ENCODE measurements at places on chromosomes 2 and 18. TPM values are rescaled to one million over a fixed set of nuclear protein-coding genes. Genes with fewer than 3 reads are reported as not detected.

DNA sequence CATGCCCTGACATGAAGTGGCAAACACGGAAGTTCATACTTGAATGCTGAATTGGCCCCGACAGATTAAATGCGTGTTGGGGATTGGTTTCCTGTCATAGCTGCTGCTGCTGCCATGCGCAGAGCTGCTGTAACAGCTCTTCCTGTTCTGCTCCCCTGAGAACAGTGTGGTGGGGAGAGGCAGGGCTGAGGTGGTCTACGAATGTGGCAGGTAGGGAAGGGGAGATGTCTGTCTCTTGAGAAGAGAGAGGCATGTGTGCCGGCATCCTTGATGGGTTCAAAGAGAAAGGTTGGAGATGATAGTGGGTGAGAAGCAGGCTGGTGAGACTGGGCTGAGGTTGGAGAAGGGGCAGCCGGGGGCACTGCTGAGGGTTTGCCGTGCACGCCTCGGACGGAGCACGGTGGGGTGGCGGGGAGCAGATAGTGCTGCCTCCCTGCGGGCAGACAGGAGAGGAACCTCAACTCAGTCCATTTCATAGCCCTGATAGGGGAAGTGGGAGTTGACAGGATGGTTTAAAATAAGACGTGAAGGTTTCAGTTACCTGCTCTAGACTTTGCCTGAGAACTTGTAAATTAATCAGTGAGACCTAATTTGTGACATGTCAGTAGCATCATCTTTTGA, 46.1 kb downstream of the TMEM185B start:
- DNase-seq, result peak; percentile 68

GRCh38 chr2:172108587-172108930, 5.9 kb upstream of the DLX2 start:
- no peak for DNase-seq

GRCh38 chr2:99697811-99698568, 208.2 kb upstream of the REV1 start:
- no peak for DNase-seq

GRCh38 chr2:70510313-70510712, 43.3 kb downstream of the TGFA start:
- no peak for DNase-seq

DNA sequence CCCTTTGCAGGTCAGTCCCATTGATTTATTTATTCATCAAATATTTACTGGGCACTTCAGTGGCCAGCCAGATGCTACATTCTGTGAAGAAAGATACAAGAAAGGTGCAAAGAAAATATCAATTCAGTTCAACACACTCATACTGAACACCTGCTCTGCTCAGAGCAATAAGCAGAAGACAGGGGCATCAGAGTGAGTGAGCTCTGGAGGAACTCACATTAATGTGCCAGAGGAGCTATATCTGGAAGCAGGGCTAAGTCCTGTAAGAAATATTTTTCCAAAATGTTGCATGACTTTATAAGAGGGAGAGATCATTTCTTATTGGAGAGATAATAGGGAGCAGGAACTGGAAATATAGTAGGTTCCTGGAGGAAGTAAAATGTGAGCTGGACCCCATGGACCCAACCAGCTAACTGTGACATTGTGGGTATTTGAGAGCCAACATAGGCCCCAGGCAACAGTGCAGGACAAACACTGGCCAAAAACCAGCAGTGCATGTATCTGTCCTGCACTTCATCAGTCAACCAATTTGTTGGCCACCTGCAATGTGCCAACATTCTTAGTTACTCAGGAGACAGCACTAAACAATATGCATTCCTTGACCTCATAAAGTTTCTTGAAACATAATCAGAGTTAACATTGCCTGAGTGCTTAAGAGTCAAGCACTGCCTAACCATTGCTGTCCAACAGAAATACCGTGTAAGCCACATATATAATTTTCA, 102.7 kb upstream of the PTPRM start:
- no peak for DNase-seq

GRCh38 chr2:41994233-41994637, 53.6 kb upstream of the PKDCC start:
- no peak for DNase-seq

DNA sequence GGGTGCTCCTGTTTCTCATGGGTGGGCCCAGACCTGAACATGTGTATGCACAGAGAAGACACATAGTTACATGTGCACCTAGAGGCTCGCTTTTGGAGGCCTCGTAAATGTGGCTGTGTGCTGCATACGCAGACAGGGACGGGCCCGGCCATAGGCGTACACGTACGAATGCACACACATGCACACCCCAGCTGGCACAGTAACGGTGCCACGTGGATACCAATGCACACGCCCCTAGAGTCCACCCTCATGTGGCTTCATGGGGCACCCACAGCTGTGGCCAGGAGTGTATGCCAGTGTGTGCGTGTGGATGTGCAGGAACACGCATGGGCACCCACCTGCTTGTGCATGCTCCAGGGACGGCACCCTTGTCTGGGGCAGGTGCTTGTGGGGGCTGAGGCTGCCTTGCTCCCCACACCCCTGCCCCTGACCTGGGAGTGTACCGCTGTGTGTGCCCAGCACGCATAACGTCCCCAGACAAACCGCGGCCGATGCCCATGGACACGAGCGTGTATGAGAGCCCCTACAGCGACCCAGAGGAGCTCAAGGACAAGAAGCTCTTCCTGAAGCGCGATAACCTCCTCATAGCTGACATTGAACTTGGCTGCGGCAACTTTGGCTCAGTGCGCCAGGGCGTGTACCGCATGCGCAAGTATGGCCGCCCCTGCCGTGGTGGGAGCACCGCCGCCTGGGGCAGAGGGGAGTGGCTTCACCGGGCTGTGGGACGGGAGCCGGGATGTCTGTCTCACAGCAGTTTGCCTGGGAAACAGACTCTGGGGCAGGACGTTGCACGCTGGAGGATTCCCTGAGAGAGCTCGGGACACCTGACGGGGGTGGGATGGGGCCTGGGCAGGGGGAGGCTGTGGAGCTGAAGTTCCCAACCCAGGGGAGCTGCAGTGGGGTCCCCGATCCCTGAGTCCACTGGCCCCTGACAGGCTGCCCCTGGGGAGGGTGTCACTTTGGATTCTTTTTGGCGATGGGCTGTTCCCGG, 21.0 kb downstream of the ZAP70 start:
- no peak for DNase-seq

DNA sequence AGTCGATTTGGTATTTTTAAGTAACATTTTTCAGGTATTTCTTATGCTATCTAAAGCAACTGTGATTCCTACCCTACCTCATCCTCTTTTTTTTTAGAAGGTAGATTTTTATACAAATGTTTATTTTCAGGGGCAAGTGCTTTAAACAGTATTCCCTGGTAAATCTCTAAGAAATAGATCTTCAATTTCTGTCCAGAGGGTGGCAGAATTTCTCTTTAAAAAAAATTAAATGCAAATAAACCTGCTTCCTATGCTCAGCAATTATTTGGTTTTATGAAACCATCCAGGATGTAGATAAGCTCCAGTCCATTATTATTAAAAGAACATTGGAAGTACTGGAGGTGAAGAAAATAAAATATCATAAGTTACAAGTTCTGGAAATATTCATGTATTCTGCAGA, 191.9 kb downstream of the MYO3B start:
- peak; percentile 56 for DNase-seq

DNA sequence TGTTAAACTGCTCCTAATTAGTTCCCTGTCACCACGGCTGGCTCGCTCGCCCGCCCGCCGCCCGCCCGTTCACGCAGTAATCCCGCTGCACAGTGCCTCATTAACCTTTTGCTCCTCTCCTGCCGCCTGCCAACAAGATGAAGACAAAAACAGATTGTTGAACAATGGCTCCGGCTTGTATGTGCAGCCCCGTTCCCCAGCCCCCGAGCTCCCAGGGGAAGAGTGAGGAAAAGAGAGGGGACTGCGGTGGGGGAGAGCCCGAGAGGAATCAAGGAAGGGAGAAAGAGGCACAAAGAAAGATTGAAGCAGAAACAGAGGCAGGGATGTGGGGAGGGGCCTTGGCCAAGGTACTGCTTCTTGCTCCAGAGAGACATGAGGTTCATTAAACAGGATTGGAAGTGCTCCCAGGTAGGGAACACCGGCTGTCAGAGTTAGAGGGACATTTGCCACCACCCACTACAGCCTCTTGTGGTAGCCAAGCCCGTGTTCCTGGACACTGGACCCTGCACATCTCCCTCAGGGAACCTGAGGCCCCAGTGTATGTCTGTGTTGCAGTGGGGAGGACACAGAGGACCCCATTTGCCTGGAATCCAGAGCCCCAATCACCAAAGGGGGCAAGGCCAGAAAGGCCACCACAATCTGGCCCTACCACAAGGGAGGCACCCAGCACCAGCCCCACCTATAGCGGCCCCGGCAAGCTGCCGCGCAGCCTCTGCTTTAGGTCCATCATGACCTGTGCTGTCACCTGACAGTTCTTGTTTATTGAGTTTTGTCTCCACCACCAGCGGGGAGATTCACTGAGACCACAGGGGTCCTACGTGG, 38.1 kb downstream of the EMX1 start:
- DNase-seq, result peak; percentile 28

DNA sequence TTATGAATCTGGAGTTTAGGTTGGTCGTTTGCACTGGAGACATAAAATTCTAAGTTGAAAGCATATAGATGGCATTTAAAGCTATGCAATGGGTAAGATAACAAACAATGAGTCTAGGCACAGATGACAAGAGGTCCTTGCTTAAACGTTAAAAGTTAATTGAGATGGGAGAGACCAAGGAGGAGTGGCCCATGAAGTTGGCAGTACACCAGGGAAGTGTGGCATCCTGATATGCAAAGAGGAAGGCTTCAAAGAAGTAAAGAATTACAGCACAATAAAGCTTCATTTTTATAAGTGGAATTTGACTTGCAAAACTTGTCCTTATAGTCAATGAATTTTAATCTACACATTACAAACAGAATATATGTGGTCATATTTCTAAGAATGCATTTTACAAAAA, 23.2 kb downstream of the UPP2 start:
- no peak for DNase-seq

- no peak for DNase-seq
These were observed 33.3 kb upstream of the PAX3 start for GRCh38 chr2:222332116-222332515.

DNA sequence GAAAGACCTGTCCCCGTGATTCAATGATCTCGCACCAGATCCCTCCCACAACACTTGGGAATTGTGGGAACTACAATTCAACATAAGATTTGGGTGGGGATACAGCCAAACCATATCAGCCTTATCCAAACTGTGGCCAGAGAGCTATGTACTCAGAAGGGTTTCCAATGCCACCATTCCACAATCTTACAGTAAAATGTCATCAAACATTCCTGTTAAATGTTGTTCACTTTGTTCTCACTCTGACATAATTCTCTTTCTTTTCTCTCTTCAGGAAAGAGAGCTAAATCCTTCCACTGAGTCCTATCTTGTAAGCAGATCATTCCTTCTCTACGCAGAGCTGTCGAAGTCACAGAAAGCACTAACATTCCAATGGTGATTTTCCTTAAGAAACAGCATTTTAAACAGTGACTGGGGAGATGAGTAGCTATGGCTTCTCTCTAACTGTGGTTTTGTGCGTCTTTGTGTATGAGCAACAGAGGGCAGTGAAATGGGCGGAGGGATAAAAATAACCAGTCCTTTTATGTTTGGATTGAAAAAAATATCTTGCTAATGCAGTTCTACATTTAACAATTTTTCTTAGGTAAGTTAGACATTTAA, 684.7 kb downstream of the EPHA4 start:
- no peak for DNase-seq

DNA sequence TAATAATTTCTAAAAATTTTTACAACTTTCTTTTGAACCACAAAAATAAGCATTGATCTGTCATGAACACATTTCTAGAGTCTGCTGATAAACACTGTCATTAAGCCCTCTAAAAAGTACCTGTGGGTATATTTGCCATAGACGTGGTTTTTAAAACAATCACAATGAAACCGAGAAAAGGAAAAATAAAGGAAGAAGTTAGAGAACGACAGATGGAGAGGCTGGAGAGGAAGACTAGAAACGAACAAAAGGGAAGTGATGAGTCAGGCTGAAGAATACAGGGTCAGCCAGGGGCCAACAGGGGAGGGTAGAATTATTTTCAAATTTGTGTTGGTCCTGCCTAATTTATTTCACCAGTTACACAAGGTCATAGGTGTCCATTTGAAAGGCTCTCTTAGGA, 62.0 kb downstream of the MYL12B start:
- peak; percentile 12 for DNase-seq

- no peak for DNase-seq
These were observed 29.1 kb downstream of the HPCAL1 start for GRCh38 chr2:10331702-10332401.

GRCh38 chr2:156343096-156343939, 10.8 kb upstream of the NR4A2 start:
- no peak for DNase-seq

The SATB2 gene
- total RNA-seq, result 0.85 TPM

The EVX2 gene
- total RNA-seq, result not detected

The KCNG2 gene
- 0.51 TPM for total RNA-seq

The GALNT13 gene
- under 0.01 TPM for total RNA-seq

The DSEL gene
- 9.2 TPM for total RNA-seq

The CCL20 gene
- 1.0 TPM for total RNA-seq

The ARHGAP28 gene
- total RNA-seq, result 4.3 TPM

The ERMN gene
- not detected for total RNA-seq

The KCNF1 gene
- 1.0 TPM for total RNA-seq

The GATA6 gene
- total RNA-seq, result 0.98 TPM
